Left renal pelvis (tissue), 4 donors: ENCODE measurements at places on chromosomes 16 and 17.

- no peak for DNase-seq
Observed at GRCh38 chr17:43626023-43626422, 35.7 kb downstream of the MEOX1 start.

GRCh38 chr17:75507733-75508719 is 7.3 kb downstream of the CASKIN2 start:
- no peak for DNase-seq

- no peak for DNase-seq
Observed at GRCh38 chr17:19652595-19652994, 4.0 kb downstream of the ALDH3A2 start.

GRCh38 chr16:29742683-29743275 is 3.0 kb downstream of the C16orf54 start:
- no peak for DNase-seq

DNA sequence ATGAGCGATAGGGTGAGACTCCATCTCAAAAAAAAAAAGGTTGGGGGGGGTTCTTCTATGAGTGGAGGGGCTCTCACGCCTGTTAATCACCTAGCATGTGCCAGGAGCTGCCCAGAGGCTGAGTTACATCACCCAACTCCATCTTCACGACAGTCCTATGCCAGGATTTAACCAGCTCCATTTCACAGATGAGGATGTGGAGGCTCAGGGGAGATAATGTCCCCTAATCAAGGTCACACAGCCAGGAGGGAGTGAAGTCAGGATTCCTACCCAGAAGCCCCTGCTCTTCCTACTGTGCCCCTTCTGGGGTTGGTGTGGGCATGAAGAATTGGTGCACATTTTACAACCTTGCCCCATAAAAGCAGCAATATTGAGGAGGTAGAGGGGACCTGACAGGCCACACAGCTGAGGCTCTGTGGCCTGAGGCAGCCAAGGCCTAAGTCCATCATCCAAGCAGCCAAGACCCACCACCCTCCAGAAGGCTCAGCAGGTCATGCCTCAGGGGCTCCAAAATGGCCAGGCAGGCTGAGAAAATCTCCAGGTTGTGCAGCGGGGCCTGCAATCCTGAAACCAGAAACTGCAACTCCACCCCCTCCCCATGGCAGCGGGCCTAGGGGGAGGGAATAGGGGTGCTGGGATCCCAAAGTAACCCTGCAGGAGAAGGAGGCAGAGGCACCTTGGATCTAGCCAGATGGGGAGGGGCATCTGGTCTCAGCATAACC is 6.9 kb downstream of the PPY start:
- no peak for DNase-seq

DNA sequence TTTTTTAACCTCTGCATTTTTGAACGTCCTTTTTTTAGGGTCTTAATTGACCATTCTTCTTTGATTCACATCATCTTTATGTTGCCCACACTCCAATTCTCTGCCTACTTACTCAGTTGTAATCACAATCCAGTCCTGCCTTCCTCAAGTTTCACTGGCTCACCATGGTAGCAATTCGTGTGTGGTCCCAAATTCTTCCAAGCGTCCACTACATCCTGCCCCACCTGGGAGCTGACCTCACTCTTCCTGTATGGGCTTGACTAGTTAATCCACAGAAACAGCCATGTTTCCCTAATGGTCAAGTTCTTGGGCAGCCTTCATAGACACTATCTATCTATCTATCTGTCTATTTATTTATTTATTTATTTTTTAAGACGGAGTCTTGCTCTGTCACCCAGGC is 7.1 kb downstream of the TLCD2 start:
- DNase-seq: no peak

GRCh38 chr17:41404024-41404671 is 6.7 kb upstream of the KRT31 start:
- no peak for DNase-seq
